LHCN-M2 (cell line): ENCODE measurements at places on chromosomes 11 and 22.
A peak's percentile ranks its signal among the peaks of the same experiment; 100 is the strongest.

GRCh38 chr11:9315078-9315688 is 790 bp upstream of the TMEM41B start:
- peak; percentile 7 for DNase-seq

- DNase-seq, result peak; percentile 63
Observed at GRCh38 chr11:113048820-113049768, 87.9 kb downstream of the NCAM1 start.

DNA sequence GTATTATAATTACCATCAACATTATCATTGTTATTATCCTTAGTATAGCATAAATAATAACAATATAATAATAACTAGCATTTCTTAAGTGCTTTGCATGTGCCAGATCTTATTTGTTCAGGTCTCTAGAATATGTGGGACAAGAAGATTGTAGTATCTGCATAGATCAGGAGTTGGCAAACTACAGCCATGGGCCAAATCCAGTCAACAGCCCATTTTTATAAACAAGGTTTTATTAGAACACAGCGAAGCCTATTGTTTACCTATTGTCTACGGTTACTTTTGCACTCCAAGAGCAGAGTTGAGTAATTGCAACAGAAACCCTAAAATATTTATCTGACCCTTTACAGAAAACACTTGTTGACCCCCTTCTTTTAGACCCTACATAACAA is 81.4 kb downstream of the SLC1A2 start:
- DNase-seq, result no peak

DNA sequence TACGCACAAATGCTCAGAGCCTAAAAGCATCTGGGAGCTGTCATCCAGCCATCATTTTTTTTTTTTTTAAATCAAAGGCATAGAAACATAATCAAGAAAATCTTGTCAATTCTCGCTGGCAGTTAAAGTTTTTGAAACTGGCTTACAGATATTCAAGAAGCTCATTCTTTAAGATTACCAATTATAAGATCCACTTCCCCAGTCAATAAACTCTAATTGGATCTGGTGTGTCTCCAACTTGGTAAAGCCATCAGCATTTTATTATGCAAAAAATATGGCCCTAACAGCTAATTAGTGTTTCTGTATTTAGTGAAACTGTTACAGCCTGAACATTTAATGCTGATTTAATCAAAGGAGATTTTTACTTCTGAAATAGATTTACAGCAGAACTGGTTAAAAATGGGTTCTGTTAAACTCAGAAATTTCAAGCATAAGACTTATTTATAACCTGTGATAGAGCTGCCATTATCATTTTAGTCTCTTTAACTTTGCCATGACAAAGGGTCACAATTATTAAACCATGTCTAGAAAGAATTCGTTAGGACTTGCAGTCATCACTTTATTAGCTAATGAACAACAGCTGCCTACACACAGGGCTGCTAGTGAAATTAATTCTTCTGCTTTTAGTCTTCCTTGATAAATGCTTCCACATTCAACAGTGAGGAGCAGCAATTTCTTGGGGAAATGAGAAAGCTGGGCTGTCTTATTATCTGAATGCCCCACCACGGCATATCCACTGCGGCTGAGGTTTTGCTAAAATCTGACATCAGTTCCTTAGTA is 176.4 kb upstream of the PITPNB start:
- no peak for DNase-seq

DNA sequence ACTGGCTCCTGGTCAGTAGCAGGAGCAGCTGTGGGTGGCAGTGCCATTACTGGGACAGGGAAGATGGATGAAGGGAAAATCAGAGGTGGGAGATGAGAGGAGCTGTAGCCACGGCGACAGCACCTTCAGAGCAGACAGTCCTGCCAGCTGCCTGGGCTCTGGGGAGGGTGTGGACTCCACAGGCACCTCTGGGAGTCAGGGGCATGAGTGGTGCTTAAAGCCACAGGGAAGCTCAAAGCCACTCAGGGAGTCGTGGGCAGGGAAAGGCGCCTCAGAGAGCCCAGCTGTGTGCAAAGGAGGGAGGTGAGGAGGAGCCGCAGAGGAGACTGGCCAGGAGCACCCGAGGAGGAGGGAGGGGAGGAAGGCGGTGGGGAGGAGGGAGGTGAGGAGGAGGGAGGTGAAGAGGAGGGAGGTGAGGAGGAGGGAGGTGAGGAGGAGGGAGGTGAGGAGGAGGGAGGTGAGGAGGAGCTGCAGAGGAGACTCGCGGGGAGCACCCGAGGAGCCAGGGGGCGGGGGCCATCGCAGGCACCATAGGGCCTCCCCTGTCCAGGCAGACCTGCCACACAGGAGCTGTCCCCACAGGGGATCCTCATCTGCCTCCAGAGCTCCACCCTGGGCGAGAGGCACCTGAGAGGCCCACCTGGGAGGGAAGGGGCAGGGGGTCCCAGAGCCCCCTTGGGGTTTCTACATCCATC is 977.6 kb downstream of the BRD1 start:
- no peak for DNase-seq

- no peak for DNase-seq
Observed at GRCh38 chr11:72807792-72808191, 6.4 kb upstream of the ATG16L2 start.

DNA sequence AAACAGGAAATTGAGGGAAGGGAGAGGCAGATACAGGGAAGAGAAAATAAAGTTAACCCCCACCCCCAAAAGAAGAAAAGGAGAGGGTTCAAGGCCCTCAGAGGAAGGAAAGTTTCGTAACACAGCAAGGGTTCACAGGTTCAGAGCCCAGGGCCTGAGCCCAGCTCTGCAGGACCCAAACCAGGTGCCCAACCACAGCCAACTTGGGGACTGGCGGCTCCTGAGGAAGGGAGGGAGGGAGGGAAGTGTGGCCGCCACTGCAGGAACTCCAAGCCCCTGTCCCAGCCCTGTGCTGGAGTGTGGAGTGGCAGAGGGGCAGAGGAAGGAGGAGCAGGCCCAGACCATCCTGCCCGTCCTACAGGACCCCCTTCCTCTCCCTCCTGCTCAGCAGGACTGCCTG is 59.2 kb downstream of the ELFN2 start:
- no peak for DNase-seq

GRCh38 chr11:64245797-64246620 is 734 bp downstream of the PPP1R14B start:
- peak; percentile 100 for DNase-seq

DNA sequence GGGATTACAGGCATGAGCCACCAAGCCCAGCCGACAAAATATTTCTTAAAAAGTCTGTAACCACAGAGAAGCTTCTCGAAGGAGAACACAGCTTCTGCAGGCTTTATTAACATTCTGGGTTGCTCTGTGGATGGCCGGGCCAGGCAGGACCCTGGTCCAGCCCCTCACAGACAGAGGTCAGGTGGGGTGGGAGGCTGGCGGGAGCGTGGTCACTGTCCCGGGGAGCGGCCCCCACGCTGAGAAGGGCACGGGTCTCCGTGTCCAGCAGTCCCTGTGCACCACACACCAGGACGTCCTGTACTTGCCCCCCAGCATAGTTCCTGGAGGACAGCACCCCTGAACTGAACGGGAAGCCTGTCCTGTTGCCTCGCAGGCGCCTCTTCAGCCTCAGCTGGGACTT is 19.4 kb downstream of the DRD4 start:
- no peak for DNase-seq

GRCh38 chr11:27201454-27202302 is 161.1 kb downstream of the BBOX1 start:
- peak; percentile 75 for DNase-seq

DNA sequence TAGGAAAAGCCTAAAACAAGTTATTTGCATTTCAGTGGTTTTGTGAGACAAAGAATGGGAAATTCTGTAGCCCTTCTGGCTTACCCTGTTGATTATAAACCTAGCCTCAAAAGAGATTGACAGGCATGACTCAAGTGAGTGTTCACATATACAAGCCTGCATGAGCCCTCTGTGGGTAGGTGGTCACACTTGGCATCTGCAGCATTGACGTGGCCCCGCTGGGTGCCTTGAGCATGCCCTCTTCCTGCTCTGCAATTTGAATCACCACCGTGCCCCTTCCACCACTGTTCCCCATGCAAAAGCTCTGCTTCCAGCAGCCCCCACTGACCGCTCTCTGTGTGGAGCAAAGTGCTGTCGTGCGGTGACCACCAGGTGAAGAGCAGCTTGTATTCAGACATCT is 21.0 kb upstream of the ADSL start:
- DNase-seq, result no peak

- no peak for DNase-seq
Observed at GRCh38 chr11:122676638-122677037, 21.1 kb downstream of the UBASH3B start.

GRCh38 chr22:29327089-29327764 is 11.7 kb upstream of the RASL10A start:
- DNase-seq, result no peak

DNA sequence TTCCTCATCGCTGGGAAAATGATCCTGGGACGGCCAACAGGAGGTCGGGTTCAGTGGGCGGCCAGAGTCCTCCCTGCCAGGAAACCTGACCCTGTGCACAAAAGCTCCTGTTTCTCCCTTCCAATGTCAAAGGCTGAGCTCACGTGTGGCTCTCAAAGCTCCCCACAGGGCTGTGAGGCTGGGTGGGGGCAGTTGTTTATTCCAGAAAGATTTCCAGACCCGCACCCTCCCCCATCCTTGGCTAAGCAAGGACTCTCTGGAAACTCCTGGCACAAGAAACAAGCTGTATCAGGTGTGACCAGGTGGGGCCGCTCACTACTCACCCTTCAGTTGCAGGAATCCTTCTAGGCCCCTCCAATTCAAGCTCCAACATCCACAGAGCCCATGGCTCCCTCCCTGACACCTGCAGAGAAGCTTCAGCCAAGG is 131.9 kb downstream of the SHANK2 start:
- DNase-seq, result no peak

GRCh38 chr11:64619811-64620380 is 28.9 kb downstream of the SLC22A12 start:
- DNase-seq, result peak; percentile 23

- DNase-seq, result no peak
Observed at GRCh38 chr22:20388200-20388599, 5.8 kb upstream of the ZNF74 start.

GRCh38 chr22:23223569-23224317 is 43.4 kb downstream of the BCR start:
- DNase-seq, result no peak

DNA sequence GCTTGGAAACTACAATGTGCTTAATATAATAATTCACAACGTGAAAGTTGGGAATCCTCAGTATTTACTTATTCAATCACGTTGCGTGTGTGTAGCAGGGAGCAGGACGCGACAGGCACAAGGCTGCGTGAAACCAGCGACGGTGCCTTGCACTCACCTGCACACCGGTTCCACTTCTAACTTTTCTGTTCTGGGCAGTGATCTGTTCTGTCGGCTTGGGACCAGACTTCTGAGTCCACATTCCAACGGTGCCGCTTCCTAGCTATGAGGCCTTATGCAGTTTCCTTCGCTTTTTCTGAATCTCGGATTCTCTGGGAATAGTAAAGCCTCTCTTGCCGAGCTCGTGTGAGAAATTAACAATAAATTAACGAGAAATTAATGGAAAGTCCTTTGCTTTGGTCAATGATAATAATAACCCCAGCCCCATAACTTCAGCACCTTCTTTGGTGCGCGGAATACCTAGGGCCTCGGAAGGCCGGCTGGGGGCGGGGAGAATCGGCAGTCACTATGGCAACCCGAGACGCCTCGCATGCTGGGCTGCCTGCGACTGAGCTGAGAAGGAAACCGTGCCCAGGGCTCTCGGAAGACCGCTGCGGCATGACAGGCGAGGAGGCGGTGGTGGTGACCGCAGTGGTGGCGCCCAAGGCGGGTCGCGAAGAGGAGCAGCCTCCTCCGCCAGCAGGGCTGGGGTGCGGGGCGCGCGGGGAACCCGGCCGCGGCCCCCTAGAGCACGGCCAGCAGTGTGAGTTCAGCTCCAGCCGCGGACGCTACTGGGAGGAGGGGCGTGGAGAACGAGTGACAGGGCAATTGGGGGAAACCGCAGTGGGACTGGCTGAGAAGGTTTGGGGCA is at the start of gene C11orf97:
C11orf97 (plus strand) TSS at position 530 of the 850 bp plus-strand sequence; CDS start at position 598, 68 bp downstream.
- peak; percentile 23 for DNase-seq

DNA sequence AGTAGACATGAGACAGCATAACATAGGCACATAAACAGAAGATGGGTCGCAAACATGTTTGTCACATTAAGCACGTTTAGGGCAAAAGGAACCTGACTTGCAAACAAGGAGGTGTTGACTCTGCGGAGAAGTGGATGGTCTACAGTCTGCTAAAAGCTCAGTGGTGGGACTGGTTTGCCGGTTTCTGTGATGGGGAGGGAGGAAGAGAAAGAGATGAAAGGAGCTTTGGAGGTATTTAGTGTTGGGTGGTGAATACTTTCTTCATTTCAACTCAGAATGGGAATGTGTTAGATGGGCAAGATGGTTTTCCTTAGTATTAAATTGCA is 191.4 kb upstream of the SORL1-AS1 start:
- DNase-seq, result no peak

- DNase-seq, result peak; percentile 18
Observed at GRCh38 chr11:128299132-128299726, 288.1 kb downstream of the ETS1 start.

DNA sequence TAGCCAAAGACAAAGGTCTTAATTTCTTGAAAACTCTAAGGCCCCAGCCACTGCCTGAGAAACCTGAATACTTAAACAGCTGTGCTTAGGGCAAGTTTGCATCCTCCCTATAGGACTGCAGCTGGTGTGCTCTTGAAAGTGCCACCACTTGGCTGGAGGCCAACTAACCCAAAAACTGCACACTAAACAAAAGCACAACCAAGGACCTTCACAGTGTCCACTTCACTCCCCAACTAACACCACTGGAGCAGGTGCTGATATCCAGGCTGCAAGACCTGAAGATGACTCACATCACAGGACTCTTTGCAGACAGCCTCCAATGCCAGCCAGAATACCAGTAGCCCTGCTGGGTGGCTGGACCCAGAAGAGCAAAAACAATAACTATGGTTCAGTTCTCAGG is 357.7 kb upstream of the ARHGAP42 start:
- DNase-seq, result no peak

GRCh38 chr11:121515335-121515671 is 62.5 kb upstream of the SORL1-AS1 start:
- DNase-seq, result no peak

DNA sequence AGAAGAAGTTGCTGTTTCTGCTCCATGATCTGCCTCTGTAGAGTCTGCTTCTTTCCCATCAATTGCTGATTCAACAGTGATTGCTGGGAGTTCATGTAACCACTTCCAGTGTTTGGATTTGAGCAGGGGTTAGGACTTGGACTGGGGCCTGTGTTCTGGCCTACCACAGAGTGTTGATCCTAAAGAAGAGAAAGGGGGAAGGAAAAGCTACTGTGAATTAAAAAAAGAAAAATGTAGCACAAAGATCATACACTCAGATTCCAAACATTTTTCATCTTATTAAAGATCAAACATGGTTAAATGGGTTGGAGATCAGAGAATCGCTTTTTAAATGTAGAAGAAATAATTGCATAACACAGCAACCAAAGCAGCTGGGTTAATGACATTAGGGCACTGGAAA is 67.6 kb upstream of the MTMR2 start:
- DNase-seq, result peak; percentile 48

DNA sequence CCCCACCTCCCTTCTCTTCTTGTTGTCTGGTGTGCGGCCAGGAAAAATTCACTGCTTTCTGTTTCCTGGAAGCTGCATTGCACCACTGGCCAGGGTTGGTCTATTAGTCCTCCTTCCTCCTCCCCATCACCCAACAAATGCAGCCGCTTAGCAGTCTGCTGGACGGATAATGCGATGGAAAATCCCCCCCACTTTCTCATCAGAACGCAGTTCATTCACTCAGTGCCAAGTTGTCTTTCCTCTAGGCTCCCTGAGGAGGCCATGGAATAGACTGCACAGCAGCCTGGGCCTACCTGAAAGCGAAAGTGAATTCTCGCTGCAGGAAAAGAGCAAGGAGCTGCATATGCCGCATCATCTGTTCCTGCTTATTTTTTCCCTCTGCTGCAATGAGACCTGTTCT is 513.6 kb downstream of the METTL15 start:
- no peak for DNase-seq
